Stimulated activated CD4-positive, alpha-beta T cell treated with anti-CD3 and anti-CD28 coated beads, Interleukin-2, amount 100 ng/mL, for 4 hours (primary cell): ENCODE measurements at places on chromosomes 12 and 14.

DNA sequence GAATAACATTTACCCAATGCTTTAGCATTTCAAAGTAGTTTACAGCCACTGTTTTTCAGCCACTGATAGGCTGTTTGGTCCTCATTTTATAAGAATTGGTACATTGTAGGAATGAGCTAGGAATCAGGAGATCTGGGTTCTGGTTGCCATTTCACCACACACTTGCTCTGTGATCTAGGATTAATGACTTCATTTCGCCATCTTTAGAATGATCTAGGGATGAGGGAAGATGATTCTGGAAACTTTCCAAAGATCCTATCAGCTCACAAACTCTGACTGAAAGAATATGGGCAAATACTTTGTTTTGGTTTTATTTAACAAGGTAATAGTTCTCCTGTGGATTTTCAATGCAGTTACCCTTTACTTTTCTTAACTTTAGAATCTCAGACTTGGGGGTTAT is 155.0 kb downstream of the GCH1 start:
- no peak for DNase-seq

DNA sequence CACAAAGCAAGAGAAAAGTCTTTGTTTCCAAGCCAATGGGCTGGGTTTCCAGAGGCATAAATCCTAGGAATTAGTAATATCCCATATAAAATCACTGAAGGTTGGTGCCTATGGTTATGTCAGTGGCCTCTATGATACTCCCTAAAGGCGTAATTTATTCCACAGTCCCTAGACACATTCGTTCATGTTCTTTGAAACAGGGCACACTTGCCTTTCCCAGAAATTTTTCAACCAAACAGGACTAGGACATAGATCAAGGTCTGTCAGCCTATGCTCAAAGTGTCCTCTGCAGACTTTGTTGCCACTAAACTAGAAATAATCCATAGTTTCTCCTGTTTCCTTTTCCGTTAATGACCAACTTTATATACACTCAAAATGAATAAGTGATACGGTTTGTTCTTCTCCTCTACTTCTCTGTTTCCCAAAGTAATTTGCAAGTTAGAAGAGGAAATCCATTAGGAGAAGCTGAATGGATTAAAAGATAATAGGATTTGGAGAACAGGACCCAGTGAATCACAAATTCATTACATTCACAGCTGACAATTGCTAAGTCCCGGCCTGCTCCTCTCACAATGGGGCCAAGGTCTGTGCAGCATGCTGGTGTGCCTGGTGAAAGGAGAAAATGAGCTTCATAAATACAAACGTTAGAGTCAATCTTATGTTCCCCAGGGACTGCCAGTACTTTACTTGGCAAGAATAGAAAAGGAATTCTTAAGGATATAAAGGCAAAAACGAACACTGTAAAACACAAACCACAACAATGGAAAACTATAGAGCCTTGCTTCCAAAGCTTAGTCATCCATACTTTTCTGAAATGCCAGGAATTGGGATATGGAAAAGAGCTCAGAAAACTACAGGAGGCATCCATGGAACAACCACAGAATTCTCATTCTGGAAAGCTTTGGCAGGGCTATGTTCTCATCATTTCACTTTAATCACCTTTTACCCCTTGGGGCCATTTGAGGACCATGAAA is 966.2 kb downstream of the NRXN3 start:
- no peak for DNase-seq

- no peak for DNase-seq
Observed at GRCh38 chr12:87756111-87756510, 273.1 kb downstream of the C12orf50 start.

DNA sequence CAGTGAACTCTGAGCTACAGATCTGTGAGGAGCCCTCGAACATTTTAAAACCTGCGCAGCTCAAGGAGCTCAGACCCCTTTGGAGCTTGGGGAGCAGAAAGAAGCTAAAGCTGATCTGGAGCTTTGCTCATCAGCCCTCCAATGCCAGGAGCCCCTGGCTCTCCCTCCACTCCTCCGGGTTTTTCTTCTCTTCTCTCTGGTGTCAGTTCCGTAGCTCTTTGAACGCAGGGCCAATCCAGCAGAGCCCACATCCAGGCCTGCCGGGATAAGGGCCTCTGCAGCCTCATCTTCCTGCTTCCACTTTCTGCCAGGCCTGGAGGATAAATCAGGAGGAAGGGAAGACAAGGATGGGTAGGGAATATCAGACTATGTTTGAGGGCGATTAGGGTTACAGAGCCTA is 6.0 kb downstream of the HOXC4 start:
- no peak for DNase-seq

- DNase-seq, result no peak
Observed at GRCh38 chr12:23751641-23752040, 197.8 kb downstream of the SOX5 start.

- DNase-seq, result no peak
Observed at GRCh38 chr14:52951681-52952554, 1.1 kb upstream of the FERMT2 start.

GRCh38 chr12:30732954-30733637 is 21.7 kb downstream of the CAPRIN2 start:
- DNase-seq, result no peak

- DNase-seq, result no peak
Observed at GRCh38 chr14:59254146-59254910, 65.9 kb downstream of the DAAM1 start.

DNA sequence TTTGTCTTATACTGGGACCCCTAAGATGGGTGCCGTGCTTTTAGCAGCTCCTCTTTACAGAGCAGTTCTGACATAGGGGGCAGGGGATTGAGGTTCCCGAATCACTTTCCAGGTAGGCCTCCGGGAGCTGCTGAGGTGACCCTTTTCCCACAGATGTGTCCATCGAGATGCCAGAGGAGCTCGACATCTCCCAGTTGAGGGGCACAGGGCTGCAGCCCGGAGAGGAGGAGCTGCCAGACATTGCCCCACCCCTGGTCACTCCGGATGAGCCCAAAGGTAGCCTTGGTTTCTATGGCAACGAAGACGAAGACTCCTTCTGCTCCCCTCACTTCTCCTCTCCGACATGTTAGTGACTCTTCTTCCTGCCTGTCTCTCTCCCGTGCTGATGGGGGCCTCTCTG is 4.3 kb upstream of the TPI1 start:
- no peak for DNase-seq

GRCh38 chr12:92468358-92469020 is 234.3 kb upstream of the PLEKHG7 start:
- DNase-seq, result no peak

DNA sequence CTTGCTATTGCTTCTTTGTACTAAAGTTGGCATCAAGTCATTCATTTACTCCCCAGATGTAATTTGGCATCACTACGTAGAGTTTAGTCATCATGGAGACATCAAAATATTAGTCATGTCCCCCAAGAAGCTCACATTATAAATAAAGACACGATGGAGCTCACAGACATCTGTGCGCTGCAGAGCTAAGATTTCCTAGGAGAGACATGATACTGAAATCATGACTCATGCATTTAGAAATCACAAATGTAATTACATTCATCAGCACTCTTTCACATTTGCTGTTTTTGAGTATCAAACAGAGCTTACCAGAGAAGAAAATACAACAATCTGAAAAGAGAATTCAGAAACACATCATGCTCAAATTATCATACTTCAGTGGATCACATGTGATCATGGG is 169.8 kb downstream of the LRIG3 start:
- no peak for DNase-seq

DNA sequence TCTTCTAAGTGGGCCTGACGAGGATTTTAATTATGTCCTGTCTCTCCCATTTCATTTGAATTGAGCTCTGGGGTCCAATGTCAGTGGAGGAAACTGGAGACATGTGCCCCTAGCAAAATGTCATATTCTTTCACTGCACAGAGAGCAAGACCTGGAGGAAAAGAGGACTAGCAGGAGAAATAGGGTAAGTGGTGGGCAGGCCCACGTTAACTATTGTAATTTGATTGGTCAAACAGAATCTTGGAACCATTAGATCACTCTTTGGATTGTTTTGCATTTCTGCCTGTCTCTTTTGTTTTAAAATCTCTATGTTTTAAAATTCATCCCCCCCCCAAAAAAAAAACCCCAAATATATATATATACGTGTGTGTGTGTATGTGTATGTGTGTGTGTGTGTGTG is 113.9 kb upstream of the PELI2 start:
- no peak for DNase-seq

GRCh38 chr12:53227836-53228235 is 4.2 kb downstream of the RARG start:
- no peak for DNase-seq

DNA sequence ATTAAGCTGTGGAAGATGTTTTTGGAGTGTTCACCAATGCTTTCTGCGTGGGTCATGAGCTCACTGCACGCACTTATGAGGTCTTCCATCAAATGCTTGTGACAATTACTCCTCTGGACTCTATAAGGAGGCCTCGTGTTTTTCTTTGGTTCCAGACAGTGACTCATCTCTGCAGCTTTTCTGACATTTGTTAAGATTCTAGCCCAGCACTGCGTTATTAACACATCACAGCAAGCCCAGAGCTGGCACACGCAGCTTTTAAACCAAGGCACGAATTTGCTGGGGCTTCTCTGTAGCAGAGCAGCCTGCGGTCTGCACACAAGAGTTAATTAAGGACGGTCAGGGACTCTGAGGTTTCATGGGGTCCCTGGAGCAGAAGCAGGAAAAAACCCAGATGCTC is 16.9 kb downstream of the MEG3 start:
- DNase-seq, result no peak

DNA sequence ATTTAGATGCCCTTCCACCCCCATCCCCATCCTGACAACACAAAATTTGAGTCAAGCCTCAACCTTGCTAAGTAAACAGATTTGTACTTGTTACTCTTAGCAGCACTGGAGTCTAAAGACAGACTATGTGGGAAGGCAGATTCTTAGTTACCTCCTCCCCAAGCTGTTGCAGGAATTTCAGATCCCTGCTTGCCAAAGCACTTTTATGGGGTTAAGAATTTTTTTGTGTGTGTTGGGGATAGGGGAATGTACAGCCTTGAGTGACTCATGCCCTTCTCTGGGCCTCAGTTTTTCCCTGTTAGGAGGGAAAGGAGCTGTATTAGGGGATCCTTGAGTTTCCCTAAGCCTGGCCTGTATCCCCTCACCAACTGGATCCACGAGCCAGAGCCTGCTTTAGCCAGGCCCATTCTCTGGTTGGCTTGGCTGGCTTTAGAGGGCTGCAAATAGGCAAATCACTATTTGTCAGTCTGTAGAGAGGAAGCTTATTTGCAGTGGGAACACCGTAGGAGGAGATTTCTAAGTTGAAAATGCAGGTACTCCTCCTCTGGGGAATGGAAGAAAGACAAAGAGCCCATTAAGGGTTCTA is 27.7 kb upstream of the RNU6-8 start:
- no peak for DNase-seq

- no peak for DNase-seq
Observed at GRCh38 chr12:121562488-121562887, 18.3 kb downstream of the KDM2B start.

DNA sequence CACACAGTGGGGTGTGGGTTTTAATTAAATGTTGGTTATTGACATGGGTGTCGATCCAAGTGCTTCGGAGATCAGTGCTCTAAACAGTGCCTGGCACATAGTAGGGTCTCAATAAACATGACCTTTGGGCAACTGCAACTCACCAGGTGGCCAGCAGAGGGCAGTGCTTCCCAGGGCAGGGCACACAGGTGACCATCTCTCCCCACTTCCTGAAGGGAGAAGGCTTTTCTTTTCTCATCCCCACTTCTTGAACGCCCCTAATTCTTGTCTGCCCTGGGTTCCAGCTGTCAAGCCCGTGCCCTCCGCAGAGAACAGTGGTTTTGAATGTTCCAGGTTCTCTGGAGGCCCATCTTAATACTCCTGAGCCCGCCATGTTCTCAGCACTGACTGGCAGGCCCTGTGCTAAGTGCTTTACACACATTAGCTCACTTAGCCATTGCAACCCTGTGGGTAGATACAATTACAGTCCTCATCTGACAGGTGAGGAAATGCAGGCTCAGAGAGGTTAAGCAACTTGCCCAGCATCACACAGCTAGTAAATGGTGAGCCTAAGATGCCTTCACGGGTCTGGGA is 16.3 kb downstream of the RAPGEF3 start:
- DNase-seq, result peak; percentile 54

GRCh38 chr14:51283402-51284085 is 43.5 kb downstream of the TMX1 start:
- DNase-seq, result no peak

GRCh38 chr12:39675263-39675662 is 55.7 kb upstream of the ABCD2 start:
- DNase-seq, result no peak

GRCh38 chr12:68162374-68162773 is 2.8 kb upstream of the IFNG start:
- DNase-seq, result no peak
